ENCODE measurements at places on chromosomes 12 and 14. TPM values are rescaled to one million over a fixed set of nuclear protein-coding genes. Genes with fewer than 3 reads are reported as not detected.
A peak's percentile ranks its signal among the peaks of the same experiment; 100 is the strongest.

DNA sequence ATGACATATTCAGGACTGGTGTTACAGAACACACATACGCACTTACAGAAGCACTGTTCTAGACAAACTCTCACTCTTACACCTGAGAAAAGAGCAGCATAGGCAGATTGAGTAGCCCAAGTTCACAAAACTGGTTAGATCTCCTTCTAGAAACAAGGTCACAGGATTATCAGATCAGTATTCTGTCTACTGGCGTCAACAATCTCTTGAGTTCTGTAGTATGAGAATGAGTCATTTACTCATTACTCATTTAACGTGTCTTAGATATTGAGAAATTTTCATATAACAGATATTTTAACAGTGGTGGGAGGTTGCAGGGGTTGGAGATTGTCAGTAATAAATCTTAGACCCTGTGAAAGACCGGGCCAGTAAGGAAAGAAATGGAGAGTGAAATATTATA lies 2.8 kb upstream of the TSPAN8 start:
- H3K27me3 ChIP-seq = no peaks in the 10 kb centered on the region
- H3K27ac ChIP-seq = peak overlapping the region; percentile 59
- H3K4me3 ChIP-seq = no peak overlapping the region
- no peak for DNase-seq
- H3K36me3 ChIP-seq = no peaks in the 10 kb centered on the region

GRCh38 chr12:49253033-49253623 lies 11.8 kb upstream of the TUBA1C start:
- H3K4me3 ChIP-seq = no peak overlapping the region
- no peak overlapping the region for H3K27ac ChIP-seq
- H3K27me3 ChIP-seq = no peaks in the 10 kb centered on the region
- no peaks in the 10 kb centered on the region for H3K4me1 ChIP-seq
- DNase-seq = no peak

- H3K27me3 ChIP-seq = peaks cover 2% of the 10 kb centered on the region
- no peak overlapping the region for H3K4me3 ChIP-seq
- no peak overlapping the region for H3K27ac ChIP-seq
- no peak for DNase-seq
- H3K36me3 ChIP-seq = no peaks in the 10 kb centered on the region
Observed at GRCh38 chr12:94930216-94930654, 73.3 kb downstream of the NDUFA12 start.

RASSF9 gene
- total RNA-seq = 0.33 TPM

DNA sequence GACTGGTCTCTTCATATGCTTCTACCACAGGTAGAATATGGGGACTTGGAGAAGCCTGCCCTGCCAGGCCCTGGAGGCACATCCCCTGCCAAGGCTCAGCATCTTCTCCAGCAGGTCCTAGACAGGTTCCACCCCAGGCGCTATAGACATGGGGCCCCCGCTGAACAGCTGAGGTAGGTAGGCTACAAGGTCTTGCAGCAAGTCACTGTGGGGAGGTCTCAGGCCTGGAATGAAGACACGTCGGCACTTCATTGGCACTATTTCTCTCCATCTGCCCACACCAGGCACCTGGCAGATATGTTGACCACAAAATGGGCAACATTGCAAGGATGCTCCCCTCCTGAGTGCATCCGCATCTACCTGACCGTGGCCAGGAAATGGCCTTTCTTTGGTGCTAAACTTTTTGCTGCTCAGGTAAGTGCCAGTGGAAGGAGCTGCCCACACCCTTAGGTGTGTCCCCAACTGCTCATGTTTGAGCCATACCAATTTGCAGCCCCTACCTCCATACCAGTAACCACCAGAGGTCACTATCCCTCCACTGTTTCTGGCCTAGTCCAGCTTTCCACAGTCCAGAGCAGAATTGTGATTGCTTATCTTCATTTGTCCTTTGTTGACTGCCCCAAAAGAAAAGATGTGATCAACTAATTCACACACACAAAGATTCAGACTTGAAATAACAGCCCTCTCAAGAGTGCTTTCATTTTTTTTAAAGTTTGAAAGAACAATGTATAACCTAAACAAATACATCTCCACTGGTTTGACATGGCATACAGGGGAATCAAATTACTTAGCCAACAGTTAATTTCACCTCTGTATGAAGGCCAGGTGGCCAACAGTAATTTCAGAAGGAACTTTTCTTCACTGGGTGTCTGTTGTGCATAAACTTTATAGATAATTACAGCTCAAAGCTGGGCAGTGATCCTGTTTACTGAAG lies 16.1 kb downstream of the PIGH start:
- no peak overlapping the region for H3K27ac ChIP-seq
- no peaks in the 10 kb centered on the region for H3K27me3 ChIP-seq
- H3K36me3 ChIP-seq = no peaks in the 10 kb centered on the region
- H3K4me1 ChIP-seq = no peaks in the 10 kb centered on the region
- H3K4me3 ChIP-seq = no peak overlapping the region

CMA1 gene
- total RNA-seq = not detected

Measured in Panc1 (cell line).